ENCODE measurements at places on chromosomes 12 and 14.
A peak's percentile ranks its signal among the peaks of the same experiment; 100 is the strongest.

DNA sequence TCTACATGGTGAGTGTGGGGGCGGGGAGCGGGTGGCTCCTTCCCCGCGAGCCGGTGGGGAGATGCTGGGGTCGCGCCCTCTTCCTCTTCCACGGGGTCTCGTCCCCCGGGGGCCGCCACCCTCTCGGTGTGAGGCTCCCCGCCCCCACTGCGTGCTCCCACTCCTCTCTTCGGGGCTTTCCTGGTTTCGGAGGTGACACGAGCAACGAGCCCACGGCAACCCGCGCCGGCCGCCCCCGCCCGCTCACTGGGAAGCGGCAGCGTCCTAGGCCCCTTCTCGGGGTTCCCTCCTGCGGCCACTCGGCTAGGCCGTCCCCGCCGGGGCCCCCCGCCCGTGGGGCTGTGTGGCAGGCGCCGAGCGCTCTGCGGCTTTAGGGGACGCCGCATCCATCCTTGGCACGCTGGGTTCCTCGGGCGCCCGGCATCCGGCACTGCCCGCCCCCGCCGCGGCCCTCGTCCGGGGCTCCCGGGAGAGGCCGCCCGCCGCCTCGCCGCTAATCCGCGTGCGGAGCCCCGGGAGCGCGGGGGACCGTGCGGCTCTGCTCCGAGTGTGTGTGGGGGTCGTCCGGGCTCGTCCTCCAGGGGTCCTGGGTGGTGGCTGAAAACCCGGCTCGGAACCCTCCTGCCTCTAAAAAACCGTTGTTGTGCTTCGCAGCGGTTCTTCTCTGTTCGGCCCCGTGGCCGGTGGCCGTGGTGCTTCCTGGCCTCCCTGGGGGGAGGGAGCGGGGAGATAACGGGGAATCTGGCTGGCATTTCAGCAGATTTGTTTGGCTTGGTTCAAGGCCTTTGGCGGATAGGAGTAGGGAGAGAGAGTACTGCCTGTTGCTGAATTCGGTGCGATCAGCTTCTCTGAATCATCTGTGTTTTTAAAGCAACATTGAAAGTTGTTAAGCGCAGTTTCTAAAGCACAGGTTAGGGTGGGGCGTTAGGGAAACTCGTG is 1.0 kb downstream of the PCNX1 start:
- DNase-seq, result peak; percentile 51

DNA sequence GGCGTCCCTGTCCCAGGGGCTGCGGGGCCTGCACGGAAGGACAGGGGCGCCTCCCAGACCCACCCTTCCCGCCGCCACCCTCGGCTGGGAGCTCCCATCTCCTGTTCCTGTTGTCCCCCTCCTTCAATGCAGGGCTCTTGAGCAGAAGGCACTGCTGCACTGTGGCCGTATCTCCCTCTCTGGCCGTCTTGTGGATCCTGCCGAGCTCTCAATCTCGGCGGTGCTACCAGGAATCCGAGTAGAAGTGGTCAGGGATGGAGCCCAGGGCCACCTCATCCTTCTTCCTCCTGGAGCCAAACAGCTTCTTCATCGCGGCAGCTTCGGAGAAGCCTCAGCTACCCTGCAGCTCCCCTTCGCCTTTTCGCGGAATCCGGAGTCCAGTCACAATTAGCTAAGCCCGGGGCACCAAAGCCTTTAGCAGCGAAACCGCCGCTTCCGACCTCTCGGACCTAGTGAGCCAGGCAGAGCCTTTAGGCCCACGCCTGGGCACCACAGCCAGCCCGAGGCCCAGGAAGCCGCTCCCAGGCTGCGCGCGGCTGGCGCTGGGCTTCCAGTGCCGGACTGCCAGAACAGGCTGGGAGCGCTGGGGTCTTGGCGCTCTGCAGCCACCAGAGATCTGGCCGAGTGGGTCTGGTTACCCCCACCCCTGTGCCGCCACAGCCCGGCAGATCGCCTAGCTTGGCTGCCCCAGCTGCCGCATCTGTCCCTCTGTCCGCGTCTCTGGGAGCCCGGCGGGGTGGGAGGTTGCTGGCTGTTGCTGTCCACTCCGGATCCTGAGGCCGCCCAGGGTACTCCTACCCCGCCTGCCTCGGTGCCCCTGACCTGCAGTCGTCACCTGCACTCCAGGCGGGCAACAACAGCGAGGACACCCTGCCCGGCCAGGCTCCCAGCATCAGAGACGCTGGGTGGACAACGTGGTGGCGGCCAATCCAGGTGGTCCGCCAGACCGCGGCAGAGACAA is 69.1 kb downstream of the ASCL4 start:
- no peak for DNase-seq

DNA sequence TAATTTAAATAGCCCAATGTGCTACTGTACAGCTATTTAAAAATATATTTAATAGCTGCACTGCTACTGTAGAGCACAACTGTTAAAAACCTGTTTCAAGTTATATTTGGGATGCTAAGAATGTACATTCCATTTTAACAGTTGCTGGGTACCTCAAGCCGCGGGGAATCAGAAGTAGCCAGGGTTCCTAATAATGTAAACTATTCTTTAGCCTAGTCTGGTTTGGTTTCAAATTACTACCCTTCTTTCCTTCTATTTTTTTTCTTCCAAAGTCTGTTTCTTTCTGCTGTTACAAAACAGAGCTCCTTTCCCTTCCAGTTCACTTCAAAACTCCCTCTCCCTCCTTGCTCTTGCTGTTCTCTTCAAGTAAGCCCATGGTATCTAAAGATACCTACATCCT is 21.3 kb downstream of the SCAF11 start:
- DNase-seq, result no peak

GRCh38 chr12:85877459-85877858 is 3.4 kb downstream of the NTS start:
- DNase-seq, result no peak

DNA sequence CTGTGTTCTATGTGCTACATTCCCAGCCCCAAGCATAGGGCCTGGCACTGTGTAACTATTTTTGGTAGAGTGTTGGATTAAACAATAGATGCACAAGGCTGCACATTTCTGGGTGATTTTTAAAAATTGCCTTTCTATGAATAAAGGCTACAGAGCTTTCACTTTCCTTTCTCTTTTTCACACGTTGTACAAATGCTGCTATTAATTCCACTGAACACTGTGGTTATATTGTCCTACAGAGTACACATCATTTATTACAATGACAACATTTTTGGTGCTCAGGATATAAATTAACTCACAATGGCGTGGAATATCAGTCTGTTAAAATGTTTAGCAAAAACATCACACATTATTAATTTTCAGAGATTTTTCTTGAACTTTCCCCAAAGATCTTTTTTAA is 3.6 kb upstream of the EML1 start:
- DNase-seq, result no peak

DNA sequence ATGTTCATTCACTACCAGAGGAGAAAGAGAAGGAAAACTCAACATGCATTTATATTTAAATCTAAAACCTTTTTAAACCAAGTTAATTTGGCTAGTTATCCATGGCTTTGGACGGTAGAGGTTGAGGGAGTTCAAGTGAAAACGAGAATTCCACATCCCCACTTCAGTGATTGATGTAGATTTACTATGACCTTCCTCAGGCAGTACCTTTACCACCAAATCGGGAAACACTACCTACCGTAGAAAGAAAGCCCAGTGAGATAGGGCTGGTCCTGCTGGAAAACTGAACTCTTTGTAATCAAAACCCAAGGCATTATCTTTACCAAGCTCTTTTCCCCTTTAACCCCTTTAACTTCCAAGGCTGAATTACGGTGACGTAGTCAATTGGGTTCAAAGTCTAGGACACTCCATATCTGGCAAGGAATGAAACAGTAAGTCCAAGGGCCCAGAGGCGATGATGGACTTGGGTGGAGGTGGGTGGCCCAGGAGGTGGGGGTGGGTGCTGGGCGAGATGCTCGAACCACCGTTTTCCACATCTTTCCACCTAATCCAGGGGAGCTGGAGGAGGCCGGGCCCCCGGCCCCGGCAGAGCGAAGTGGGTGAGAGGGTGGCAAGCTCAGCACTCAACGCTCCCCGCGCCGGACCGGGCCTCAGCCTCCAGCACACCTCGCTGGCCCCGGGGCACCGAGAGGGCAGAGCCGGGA is 618 bp downstream of the SEC23A start:
- DNase-seq, result peak; percentile 29

- DNase-seq, result no peak
Observed at GRCh38 chr12:122199484-122200355, 3.8 kb upstream of the B3GNT4 start.

- DNase-seq, result no peak
Observed at GRCh38 chr12:68487721-68488309, 122.9 kb upstream of the RAP1B start.

DNA sequence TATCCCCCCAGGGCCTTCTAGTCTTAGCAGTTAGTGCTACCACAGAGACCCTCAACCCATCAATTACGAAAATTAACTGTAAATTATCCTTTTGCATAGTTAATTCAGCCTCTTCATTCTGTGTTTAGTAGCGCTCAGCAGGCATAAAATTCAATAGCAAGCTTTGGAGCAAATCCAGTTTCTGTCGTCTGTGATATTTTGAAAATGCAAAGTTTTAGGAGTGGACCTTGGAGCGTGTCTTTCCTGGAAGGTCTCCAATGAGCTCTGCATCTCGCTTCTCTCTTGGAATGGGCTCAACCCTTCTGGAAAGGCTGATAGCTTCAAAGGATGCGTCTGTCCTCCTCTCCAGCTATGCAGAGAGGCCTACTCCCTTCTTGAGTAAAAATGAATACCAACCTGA is 222.9 kb downstream of the SLC15A4 start:
- DNase-seq, result no peak

- DNase-seq, result no peak
Observed at GRCh38 chr12:82357845-82358199, 365 bp downstream of the CCDC59 start.

GRCh38 chr12:90859591-90859990 is 95.4 kb downstream of the CCER1 start:
- DNase-seq, result no peak

DNA sequence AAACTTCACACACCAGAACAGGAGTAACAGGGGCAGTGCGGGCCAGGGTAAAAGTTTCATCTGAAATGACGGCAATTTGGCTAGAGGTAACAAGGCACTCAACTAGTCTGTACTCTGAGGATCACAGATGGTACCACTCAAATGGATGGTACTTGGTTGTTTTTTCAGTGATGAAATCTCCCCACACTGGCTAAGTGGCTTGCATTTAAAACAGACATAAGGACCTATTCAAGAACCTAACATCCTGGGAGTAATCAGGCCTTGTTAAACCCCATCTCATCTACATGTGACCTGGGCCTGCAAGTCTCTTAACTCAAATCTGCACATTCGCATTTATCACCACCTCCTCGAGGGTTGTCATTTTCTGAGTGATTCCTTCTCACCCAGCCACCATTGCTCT is 90.8 kb downstream of the PRKAB1 start:
- DNase-seq, result no peak

DNA sequence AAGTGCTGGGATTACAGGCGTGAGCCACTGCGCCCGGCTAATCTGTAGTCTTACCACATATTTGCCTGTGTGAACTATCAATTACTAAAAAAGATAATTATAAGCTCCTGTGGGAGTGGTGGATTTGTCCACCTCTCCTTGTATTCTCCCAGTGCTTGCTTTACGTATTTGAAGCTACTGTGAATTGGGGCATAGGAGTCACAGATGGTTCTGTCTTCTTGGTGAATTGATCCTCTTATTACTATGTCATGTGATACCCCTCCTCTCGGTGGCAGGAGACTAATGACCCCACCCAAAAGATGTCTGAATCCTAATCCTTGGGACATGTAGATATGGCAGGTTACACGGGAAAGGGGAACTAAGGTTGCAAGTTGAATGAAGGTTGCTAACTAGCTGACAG is 11.8 kb downstream of the GPR132 start:
- no peak for DNase-seq

- peak; percentile 53 for DNase-seq
Observed at GRCh38 chr12:68482660-68483059, 128.0 kb upstream of the RAP1B start.

- DNase-seq, result no peak
Observed at GRCh38 chr12:91404441-91404840, 221.8 kb upstream of the DCN start.

DNA sequence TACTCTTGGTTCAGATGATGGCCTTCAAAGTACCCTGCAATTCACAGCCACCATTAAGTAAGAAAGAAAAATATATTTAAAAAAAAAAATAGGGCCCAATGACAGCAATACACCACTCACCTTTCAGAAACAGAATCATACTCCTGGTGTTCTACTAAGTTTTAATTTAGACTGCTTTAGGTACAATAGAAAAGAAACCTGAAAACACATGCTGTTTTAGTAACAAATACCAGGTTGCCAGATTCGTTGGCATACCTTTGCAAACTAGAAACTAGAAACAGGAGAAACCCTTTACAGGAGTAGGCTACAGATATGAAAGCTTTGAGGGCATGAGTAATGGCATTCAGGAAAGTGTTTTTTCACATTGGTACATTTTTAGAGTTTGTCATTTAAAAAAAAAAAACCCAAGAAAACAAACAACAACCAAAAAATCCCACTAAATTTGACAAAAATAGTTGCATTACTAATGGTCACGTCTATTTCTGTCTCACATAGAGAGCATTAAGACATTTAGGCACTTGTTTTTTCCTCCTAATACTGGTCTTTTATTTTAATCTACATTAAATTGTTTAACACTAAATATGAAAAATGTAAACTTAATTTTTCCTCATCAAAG is 4.0 kb downstream of the SIX1 start:
- DNase-seq, result no peak

DNA sequence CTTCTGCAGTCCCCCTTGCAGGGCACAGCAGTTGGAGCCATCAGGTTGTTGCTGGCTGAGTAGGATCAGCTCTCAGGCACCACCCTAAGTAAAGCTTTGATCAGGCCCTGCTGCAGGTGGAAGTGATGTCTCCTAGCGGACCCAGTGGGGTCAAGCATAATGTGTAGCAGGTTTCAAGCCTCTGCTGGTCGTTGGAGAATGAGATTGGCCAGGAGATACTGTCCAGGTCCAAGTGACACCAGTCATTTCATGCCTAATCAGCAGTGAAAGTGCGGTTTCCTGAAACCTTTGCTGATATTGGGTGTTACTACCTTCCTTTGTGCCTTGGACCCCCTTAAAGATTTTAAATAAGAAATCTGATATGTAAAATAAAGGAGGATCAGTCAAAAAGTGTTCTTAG is 72.6 kb downstream of the SUSD6 start:
- DNase-seq, result no peak

GRCh38 chr14:104598039-104598909 is 6.3 kb downstream of the TMEM179 start:
- DNase-seq, result no peak

GRCh38 chr12:77845831-77846230 is 15.1 kb downstream of the NAV3 start:
- DNase-seq, result no peak

- no peak for DNase-seq
Observed at GRCh38 chr12:113378291-113378690, 19.9 kb downstream of the PLBD2 start.

- no peak for DNase-seq
Observed at GRCh38 chr12:7951671-7952070, 15.7 kb upstream of the SLC2A3 start.

DNA sequence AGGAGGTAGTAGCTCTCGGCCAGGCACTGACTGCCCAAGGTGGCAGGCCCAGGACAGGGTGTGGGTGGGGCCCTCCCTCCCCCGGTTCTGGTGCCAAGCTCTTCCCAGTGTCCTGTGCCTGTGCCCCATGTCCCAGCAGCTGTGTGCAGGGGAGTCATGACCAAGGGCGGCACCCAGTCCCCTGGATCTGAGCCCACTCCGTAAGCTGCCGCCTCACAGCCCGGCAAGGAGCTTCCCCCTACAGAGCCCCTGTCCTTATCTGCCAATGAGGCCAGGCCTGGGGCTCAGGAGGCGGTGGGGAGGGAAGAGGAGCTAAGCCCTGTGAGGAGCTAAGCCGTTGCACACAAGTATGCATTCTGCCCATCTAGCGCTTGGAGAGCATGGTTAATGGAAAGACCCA is 5.6 kb upstream of the C14orf180 start:
- no peak for DNase-seq

Measured in CD4-positive, alpha-beta T cell treated with Interleukin-4 for 1 hour (primary cell).